Smooth muscle cell of bladder (primary cell): ENCODE measurements at places on chromosomes 11 and 22. TPM values are rescaled to one million over a fixed set of nuclear protein-coding genes. Genes with fewer than 3 reads are reported as not detected.

MMP3 gene
- total RNA-seq, result 7.5 and 118 TPM in 2 replicates

SCYL1 gene
- 103 and 123 TPM in 2 replicates for total RNA-seq

MS4A6E gene
- not detected in 2 replicates for total RNA-seq

DGAT2 gene
- 4.4 and 4.8 TPM in 2 replicates for total RNA-seq

NXPE1 gene
- total RNA-seq, result 0.09 TPM in 1 of 2 replicates, not detected in the other

NLRP10 gene
- 0.09 and 0.14 TPM in 2 replicates for total RNA-seq

FREY1 gene
- total RNA-seq, result 1.00 and 1.4 TPM in 2 replicates

WNT7B gene
- total RNA-seq, result not detected in 2 replicates

C22orf31 gene
- total RNA-seq, result 0.14 TPM in 1 of 2 replicates, not detected in the other

NRIP3 gene
- 7.0 and 8.0 TPM in 2 replicates for total RNA-seq

MIAT gene
- total RNA-seq, result 0.85 and 0.92 TPM in 2 replicates

ZC3H7B gene
- total RNA-seq, result 57.3 and 58.1 TPM in 2 replicates

CARD16 gene
- total RNA-seq, result 25.2 and 38.7 TPM in 2 replicates

DEFB131B gene
- not detected in 2 replicates for total RNA-seq

MCHR1 gene
- total RNA-seq, result 1.00 and 2.4 TPM in 2 replicates

P2RY2 gene
- not detected in 2 replicates for total RNA-seq

HBE1 gene
- 0.14 TPM in 1 of 2 replicates, not detected in the other for total RNA-seq

EPS8L2 gene
- total RNA-seq, result 33.9 and 35.4 TPM in 2 replicates

EXT2 gene
- 194 TPM in 2 replicates for total RNA-seq

PNPLA5 gene
- not detected in 2 replicates for total RNA-seq

CCDC87 gene
- total RNA-seq, result 0.14 and 0.28 TPM in 2 replicates

CARNS1 gene
- under 0.01 and 0.09 TPM in 2 replicates for total RNA-seq

ROM1 gene
- total RNA-seq, result 5.5 and 7.8 TPM in 2 replicates

UPB1 gene
- 0.18 TPM in 1 of 2 replicates, not detected in the other for total RNA-seq

GRK3 gene
- total RNA-seq, result 0.74 and 0.85 TPM in 2 replicates

CREB3L1 gene
- total RNA-seq, result 30.7 and 45.7 TPM in 2 replicates

TSSK2 gene
- not detected in 2 replicates for total RNA-seq

TSPAN18 gene
- total RNA-seq, result 0.28 TPM in 1 of 2 replicates, not detected in the other

OR51E2 gene
- total RNA-seq, result 0.09 TPM in 1 of 2 replicates, not detected in the other
